ENCODE measurements at places on chromosomes 13 and 19.

DNA sequence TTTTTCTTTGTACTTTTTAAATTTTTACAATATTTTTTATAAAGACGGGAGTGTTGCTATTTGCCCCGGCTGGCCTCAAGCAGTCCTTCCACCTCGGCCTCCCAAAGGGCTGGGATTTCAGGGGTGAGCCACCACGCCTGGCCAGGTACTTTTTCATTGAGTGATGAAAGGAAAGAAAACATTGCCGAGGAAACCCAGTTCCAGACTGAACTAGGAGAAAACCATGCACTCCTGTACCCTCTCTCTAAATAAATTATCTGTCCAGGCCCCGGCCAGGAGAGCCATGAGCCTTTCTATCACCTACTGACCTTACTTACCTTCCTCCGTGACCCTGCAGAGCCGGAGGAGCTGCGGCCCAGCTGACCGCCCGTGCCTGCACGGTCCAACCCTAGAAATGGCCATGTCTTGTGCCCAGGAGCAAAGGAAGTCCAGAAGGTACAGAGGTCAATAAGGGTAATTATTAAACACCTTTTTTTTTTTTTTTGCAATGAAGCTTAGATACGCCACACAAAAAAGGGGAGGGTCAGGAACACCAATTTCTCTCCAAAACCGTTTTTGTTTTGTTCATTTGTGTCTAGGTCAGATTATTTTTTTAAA lies at the start of gene SLC7A9:
Gene SLC7A9, minus strand, starts transcription at position 399 of the 597 bp plus-strand sequence. CDS start 1,233 bp downstream, outside the sequence.
- DNase-seq, result no peak

GRCh38 chr19:8316351-8317125 lies 4.6 kb downstream of the NDUFA7 start:
- DNase-seq, result no peak

- DNase-seq, result no peak
Observed at GRCh38 chr13:111017755-111018459, 97.2 kb upstream of the ARHGEF7 start.

- no peak for DNase-seq
Observed at GRCh38 chr13:40679480-40679985, 13.1 kb upstream of the FOXO1 start.

GRCh38 chr19:11860721-11861120 lies 12.2 kb downstream of the ZNF439 start:
- no peak for DNase-seq

GRCh38 chr19:56671613-56671994 lies at the start of gene ZNF835:
ZNF835 (minus strand) TSS chr19:56671757; CDS start chr19:56665198, 6,559 bp downstream.
- DNase-seq, result peak; percentile 54

- no peak for DNase-seq
Observed at GRCh38 chr13:35768073-35768472, 291.6 kb upstream of the MAB21L1 start.

DNA sequence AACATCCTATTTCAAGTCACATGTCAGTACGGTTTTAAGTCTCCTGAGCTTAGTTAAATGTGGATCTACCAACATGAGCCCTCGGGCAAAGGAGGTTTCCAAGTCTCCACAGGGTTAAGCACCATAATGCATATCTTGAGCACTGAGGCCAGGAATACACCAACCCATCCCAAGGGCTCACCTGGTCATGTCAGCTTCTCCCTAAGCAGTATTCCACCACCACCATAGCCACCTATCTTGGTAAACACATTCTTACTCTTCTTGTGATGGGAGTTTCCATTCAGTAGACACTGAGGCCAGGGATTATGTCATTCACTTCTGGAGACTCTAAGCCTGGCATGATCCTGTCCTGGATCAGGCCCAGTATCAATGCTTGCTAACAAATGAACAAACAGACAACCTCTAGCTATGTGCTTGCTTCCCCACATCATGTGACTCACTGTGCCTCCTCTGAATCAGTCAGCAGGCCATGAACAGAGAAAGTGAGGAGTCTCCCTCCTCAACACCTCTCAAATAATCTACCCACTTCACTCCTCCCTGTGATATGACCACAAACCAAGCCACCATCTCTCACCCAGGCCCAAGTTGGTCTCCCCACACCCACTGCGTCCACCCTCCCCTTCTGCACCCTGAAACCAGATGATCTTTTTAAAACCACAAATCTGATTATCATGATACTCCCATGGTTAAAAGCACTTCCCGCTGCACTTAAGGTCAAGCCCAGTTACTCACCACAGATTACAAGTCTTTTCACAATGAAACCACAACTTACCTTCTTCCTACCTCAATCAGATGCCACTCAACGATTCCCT lies 5.8 kb downstream of the PEG3 start:
- DNase-seq, result no peak

- no peak for DNase-seq
Observed at GRCh38 chr19:29255912-29256311, 43.0 kb upstream of the UQCRFS1 start.

DNA sequence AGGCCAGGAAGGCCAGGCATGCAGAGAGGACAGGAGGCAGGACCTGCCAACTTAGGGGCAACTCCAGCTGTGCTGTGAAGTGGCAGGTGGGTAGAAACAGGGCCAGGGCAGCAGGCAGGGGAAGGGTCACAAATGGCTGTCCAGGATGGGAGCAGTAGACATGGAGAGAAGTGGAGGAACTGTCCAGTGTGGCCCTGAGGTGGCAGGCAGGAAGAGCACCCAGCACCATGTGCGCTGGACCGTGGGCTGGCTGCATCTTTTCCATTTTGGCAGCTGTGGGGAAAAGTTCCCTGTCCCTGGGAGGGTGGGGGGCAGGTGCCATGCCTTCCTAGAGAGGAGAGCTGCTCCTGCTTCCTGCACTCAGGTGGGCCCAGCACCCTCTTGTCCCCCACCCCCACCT lies 13.8 kb downstream of the DEDD2 start:
- DNase-seq, result no peak

DNA sequence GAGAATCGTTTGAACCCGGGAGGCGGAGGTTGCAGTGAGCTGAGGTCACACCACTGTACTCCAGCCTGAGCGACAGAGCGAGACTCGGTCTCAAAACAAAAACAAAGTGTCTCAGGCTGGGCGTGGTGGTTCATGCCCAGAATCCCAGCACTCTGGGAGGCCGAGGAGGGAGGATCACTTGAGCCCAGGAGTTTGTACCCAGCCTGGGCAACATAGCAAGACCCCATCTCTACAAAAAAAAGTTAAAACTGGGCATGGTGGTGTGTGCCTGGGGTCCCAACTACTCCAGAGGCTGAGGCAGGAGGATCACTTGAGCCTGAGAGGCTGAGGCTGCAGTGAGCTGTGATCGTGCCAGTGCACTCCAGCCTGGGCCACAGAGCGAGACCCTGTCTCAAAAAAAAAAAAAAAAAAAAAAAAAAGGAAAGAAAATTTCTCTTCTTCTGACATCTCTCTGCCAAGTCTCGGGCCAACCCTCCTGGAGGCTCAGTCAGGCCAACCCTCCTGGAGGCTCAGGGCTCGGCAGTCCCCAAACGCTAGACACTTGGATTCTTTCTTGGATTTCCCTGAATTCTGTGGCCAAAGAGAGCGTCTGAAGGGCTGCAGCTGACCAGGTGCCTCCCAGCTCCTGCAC lies 26.3 kb downstream of the ARID3A start:
- no peak for DNase-seq

DNA sequence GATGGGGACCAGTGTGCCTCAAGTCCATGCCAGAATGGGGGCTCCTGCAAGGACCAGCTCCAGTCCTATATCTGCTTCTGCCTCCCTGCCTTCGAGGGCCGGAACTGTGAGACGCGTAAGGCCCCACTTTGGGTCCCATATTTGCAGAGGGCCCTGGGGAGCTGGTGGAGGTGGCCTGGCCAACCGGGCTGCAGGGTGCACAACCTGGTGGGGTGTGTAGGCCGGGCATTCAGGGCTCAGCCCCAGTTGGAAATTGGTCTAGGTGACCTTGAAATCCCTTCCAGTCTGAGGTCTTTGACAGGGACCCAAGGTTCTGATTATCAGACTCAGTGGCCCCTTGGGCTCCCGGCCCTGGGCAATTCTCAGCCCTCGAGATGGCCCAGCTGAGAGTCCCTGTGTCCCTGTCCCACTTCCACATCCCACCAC lies 8.3 kb downstream of the F7 start:
- no peak for DNase-seq

- DNase-seq, result no peak
Observed at GRCh38 chr19:43527860-43528622, 1.0 kb upstream of the ETHE1 start.

GRCh38 chr19:57870225-57870624 lies 18.6 kb downstream of the ZNF814 start:
- no peak for DNase-seq

GRCh38 chr19:45074744-45075300 lies 1.5 kb downstream of the ZNF296 start:
- DNase-seq, result no peak

GRCh38 chr13:113226873-113227450 lies 17.5 kb downstream of the CUL4A start:
- DNase-seq, result no peak

- DNase-seq, result no peak
Observed at GRCh38 chr19:33673996-33674625, 52.4 kb downstream of the CHST8 start.

- no peak for DNase-seq
Observed at GRCh38 chr13:49436890-49437289, 7.0 kb downstream of the CAB39L start.

GRCh38 chr19:5966941-5967340 lies 11.0 kb downstream of the RANBP3 start:
- no peak for DNase-seq

DNA sequence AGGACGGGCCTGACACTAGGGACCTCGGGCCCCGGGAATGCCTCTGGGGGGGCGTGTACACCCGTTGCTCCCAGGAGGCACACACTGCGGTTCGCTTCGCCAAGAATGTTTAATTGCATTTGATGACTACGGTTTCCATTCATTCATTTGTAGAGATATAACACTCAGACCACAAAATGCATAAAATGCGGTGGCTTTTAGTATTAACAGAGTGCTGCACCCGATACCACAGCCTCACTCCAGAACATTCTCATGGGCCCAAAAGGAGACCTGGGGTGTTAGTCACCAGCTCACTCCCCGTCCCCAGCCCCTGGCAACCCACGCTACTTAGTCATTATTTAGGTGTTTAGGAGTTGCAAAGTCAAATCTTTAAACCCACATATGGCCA lies 21.8 kb downstream of the HCN2 start:
- no peak for DNase-seq

DNA sequence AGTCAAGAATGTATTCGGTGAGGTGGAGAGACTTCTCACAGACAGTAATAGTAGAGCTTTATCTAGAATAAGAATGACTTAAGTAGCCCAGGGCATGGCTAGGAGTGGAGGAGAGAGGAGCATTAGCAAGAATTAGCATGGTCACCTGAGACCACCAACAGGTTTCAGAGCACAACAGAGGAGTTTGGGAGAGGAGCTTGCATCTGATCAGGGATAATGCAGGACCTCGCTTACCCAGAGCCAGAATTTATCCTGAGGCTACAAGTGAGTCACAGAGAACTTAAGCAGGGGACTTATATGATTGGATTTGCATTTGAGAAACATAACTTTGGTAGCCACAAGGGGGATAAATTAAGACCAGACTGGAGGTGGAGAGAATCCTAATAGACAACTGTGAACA lies 102.1 kb upstream of the FNDC3A start:
- DNase-seq, result no peak

GRCh38 chr13:26989957-26990713 lies 181.5 kb downstream of the USP12 start:
- DNase-seq, result no peak

DNA sequence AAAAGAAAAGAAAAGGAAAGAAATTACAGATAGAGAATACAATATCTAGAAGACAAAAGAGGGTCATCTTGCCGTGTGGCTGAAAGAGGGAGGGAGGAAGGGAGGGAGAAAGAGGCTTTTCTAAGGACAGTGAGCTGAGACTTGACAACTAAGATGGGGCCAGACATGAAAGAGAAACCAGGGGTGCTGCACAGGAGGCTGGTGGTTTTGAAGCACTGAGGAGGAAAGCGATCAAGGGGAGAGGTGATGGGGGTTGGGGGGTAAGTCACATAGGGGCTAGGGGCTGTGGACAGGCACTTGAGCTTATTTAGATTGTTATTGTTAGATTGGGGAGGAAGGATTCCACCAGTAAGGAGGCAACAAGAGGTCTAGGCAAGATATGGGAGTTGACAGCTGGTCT lies 17.3 kb downstream of the PNPLA6 start:
- DNase-seq, result no peak

DNA sequence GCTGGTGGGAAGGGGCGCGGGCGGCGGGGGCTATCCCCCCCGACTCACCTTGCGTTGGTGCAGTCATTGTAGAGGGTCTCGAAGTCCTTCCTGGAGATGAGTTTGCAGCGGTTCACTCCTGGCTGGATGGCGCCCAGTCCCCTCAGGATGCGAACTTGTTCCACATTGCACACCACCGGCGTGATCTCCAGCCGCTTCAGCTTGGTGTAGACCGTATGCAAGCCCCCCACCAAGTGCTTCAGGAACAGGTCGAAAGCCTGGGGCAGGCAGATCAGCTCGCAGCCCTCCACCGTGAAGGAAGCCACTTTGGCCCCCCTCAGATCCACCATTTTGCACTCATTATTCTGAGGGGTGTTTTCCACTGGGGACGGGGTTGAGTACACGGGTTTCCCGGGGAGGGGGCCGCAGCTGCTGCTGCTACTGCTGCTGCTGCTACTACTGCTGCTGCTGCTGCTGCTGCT lies 1.1 kb downstream of the DACH1 start:
- no peak for DNase-seq

DNA sequence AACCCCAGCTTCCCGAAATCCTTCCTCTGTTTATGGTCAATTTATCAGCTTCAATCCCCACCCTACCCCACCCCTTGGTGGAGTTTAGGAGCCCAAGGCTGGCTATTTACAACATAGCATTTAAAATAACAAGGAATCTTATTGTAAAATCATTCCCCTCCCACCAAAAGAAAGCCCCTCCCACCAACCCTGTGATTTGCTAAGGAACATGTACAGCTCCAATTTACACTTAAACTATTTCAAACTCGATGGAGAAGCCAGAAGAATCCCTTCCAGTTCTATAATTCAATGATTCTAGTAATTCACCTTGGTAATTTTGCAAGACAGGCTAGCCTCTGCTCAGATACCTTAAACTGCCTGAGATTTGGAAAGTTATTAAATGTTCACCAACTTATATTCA lies 3.0 kb downstream of the LATS2 start:
- DNase-seq, result no peak

DNA sequence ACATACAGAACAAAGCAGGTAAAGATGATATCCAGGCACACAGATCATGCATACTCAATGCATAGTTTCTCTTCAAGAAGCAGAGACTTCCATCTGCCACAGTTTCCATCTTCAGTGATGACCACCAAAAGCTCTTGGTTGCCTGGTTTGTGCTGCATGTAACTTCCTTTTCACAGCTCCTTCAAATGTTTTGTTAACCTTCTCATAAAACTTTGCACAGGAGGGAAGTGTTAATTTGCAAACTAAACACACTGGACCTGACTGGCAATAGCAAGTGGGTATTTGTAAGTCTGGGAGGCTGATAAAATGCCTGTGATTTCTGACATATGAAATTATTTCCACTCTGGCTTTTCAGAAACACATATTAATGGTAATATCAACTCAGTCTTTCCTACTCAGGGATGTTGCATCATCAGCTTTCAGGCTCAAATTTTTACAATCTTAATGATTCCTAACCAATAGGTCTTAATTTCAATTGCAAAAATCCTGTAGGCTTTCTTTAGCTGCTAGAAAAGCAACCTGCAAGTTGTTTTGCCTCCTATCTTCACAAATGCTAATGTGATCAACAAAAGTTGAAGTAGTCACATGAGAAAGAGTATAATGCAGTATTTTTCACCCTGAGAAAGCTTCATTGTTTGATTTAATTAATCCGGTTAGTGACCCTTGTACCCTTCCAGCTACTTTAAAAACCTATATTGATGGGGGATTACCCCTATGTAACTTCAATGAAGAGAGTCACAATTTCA lies 575.6 kb downstream of the DIAPH3 start:
- DNase-seq, result no peak

GRCh38 chr13:98910501-98910951 lies 67.3 kb downstream of the DOCK9 start:
- no peak for DNase-seq

Data from stimulated activated CD4-positive, alpha-beta T cell treated with anti-CD3 and anti-CD28 coated beads, Interleukin-15, amount 100 ng/mL, for 1 hour (primary cell).